ENCODE measurements at places on chromosomes 4 and X.

DNA sequence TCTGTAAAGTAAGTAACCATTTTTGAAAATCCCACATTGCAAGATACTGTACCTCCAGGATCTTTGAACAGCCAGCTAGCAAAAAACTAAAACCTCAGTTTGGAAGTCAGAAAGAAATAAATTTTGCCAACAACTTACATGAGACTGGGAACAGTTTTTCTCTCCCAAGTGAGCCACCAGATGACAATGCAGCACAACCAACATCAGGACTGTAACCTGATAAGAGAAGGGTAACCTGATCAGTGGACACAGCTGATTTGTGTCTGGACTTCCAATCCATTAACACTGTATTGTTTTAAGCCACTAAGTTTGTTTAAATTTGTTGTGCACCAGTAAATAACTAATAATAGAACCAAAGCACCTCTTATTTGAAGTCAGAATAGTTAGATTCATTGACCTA lies 923.3 kb downstream of the FAT4 start:
- no peak for DNase-seq

DNA sequence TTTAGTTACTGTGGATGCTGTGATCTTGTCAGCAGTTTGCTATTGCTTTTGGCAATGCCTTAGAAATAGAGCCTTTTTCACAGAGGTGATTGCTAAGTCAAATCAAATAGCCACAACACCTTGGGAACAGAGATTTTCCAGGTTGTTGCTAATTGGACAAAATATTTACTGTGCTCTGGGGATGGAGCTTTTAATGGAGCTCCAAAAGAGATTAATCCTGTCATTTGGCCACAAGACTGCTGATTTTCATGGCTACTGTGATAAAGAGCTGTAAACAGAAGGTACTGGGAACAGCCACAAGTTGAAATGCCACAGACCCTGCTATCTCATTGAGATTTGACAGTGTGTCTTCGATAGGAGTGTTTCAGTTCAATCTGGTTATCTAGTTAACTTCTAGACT lies 1715.2 kb upstream of the ADGRL3 start:
- no peak for DNase-seq

DNA sequence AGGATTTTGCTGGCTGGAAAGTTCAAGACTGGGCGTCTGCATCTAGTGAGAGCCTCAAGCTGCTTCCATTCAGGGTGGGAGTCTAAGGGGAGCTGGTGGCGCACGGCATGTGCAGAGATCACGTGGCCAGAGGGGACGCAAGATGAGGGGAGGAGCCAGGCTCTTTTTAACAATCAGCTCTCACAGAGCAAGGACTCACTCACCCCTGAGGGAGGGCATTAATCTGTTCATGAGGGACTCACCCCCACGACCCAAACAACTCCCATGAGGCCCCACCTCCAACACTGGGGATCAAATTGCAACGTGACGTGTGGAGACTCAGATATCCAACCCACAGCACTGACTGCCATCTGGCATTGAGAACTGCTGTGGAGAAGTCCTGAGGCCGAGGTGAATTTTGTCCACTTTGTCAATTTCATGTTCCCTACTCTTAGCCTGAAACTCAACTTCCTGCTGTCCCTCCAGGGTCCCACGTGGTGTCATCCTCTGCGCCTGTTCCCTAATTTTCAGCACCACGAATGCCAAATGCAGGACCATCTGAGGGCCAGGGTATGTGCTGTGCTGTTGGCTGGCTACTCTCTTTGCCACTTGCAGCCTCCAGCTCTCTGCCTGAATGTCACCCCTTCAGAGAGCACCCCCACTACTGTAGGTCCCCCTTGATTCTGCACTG lies 5.6 kb downstream of the ZFP92 start:
- DNase-seq, result peak; percentile 51

DNA sequence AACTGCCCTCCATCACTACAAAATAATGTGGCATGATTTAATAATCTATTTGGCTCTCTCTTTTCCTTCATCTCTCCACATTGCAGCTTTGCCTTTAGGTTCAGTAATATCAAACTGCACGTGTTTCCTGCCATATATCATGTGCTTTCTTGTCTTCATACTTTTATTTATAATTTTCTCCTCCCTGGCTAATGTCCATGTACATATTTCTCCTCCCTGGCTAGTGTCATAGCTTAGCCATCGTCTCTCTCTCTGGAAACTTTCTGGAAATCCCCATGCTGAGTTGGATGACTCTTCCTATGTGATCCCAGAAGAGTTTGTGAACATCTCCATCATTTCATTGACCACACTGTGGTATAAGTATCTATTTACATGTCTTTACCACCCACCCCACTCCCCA lies 21.3 kb upstream of the PDGFC start:
- no peak for DNase-seq

GRCh38 chrX:5117816-5118215 lies 1110.9 kb downstream of the NLGN4X start:
- DNase-seq, result no peak

- no peak for DNase-seq
Measured at GRCh38 chr4:20624793-20625374, 75.4 kb upstream of the PACRGL start.

DNA sequence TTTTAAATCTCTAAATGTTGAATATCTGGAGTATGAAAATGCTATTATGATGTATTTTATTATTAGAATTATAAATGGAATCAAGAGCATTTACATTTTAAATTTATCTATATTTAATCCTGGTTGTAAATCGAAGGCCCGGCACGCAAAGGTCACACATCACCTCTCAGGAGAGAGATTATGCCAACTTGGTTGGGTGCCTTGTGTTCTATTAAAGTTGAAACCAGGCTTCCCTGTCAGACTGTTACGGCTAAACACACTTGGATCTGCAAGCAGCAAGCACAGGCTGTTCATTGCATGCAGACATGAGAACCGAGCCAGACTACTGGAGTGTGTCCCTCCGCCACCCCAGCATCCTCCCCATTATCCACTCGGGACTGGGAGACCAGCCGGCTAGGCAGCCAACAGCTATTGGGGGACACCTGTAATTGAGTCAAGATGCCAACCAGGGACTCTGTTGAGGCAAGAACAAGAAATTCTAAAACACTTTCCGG lies 16.4 kb upstream of the SEL1L3 start:
- no peak for DNase-seq
